Skeletal muscle tissue (tissue), 5 donors: ENCODE measurements at places on chromosomes 3 and 15. TPM values are rescaled to one million over a fixed set of nuclear protein-coding genes. Genes with fewer than 3 reads are reported as not detected.

The CHRD gene
- total RNA-seq: 14.1 TPM

The ACVR2B gene
- 17.7 TPM for total RNA-seq

The PLXNA1 gene
- 17.7 TPM for total RNA-seq

The ZNF502 gene
- 5.2 TPM for total RNA-seq

The SCAP gene
- 53.8 TPM for total RNA-seq

The NCEH1 gene
- 1.6 TPM for total RNA-seq

The NGLY1 gene
- total RNA-seq: 45.9 TPM

The GPR87 gene
- not detected for total RNA-seq

The LRRC15 gene
- 0.52 TPM for total RNA-seq

The CHDH gene
- 0.52 TPM for total RNA-seq

The PTX3 gene
- total RNA-seq: 11.5 TPM

The EIF2B5 gene
- 38.1 TPM for total RNA-seq

The GPR160 gene
- total RNA-seq: 2.6 TPM

The LARP6 gene
- total RNA-seq: 7.3 TPM

The CFAP44 gene
- total RNA-seq: 6.3 TPM
